Stomach (tissue), 19 donors: ENCODE measurements at places on chromosomes 7 and 10. TPM values are rescaled to one million over a fixed set of nuclear protein-coding genes. Genes with fewer than 3 reads are reported as not detected.

DNA sequence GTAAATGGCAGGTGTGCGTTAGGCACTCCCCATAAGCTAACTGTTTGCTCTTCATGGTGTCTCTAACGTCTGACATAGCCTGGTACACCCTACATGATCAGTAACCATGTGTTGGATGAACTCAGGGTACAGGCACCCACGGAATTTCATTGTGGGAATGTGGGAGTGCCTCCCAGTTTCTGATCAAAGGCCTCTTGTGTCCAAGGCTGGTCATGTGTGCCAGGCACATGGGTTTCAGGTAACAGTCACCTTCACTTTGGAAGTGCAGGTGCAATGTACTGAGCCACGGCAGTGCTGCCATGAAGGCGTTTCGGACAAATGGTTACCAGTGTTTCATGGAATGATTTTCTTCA, 298.3 kb downstream of the DNAJB6 start:
- H3K27me3 ChIP-seq = no peaks in the 10 kb centered on the region
- H3K4me1 ChIP-seq = no peaks in the 10 kb centered on the region
- H3K36me3 ChIP-seq = no peaks in the 10 kb centered on the region
- no peak for DNase-seq

GRCh38 chr7:71661671-71662224, 529.8 kb downstream of the GALNT17 start:
- no peak overlapping the region for H3K27ac ChIP-seq
- no peaks in the 10 kb centered on the region for H3K36me3 ChIP-seq
- H3K4me3 ChIP-seq = no peak overlapping the region
- H3K4me1 ChIP-seq = no peaks in the 10 kb centered on the region
- H3K27me3 ChIP-seq = no peaks in the 10 kb centered on the region
- no peak for DNase-seq

GRCh38 chr7:30572212-30572841, 22.4 kb upstream of the GARS1 start:
- H3K4me1 ChIP-seq = no peaks in the 10 kb centered on the region
- H3K36me3 ChIP-seq = peaks cover 66% of the 10 kb centered on the region
- no peak for DNase-seq
- no peak overlapping the region for H3K4me3 ChIP-seq
- no peaks in the 10 kb centered on the region for H3K27me3 ChIP-seq

- H3K4me3 ChIP-seq = no peak overlapping the region
- no peaks in the 10 kb centered on the region for H3K4me1 ChIP-seq
- no peaks in the 10 kb centered on the region for H3K36me3 ChIP-seq
- DNase-seq = no peak
- no peak overlapping the region for H3K27ac ChIP-seq
These were observed 38.3 kb upstream of the TMEM140 start for GRCh38 chr7:135109562-135109961.

GRCh38 chr7:106062521-106062931, 49.6 kb downstream of the SYPL1 start:
- H3K27me3 ChIP-seq = no peaks in the 10 kb centered on the region
- no peak overlapping the region for H3K4me3 ChIP-seq
- peaks cover 56% of the 10 kb centered on the region for H3K4me1 ChIP-seq
- DNase-seq = peak; percentile 60
- no peaks in the 10 kb centered on the region for H3K36me3 ChIP-seq
- peak overlapping the region; percentile 92 for H3K27ac ChIP-seq

DNA sequence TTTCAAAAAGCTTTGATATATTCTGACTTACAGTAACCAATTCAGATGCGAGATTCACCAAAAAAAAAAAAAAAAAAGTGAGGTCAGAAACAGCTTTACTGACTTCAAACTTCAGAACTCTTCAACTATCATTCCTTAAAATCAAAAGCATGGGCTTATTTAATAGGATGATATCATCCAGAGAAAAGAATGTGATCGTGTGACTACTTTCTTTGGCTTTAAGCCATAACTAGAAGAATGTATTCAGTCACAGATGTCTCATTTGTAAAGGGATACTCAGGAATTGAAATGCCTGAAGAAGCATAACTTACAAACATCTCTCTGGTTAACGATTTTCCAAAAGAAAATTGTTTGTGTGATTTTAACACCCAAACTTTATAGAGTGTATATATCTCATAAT, 11.5 kb downstream of the TPK1 start:
- no peaks in the 10 kb centered on the region for H3K27me3 ChIP-seq
- H3K4me3 ChIP-seq = no peak overlapping the region
- no peak for DNase-seq
- no peaks in the 10 kb centered on the region for H3K36me3 ChIP-seq

GRCh38 chr7:20794676-20795075, 8.0 kb upstream of the SP8 start:
- H3K4me3 ChIP-seq = no peak overlapping the region
- peaks cover 14% of the 10 kb centered on the region for H3K4me1 ChIP-seq
- no peak overlapping the region for H3K27ac ChIP-seq
- no peaks in the 10 kb centered on the region for H3K36me3 ChIP-seq
- peaks cover 61% of the 10 kb centered on the region for H3K27me3 ChIP-seq
- DNase-seq = peak; percentile 2

DNA sequence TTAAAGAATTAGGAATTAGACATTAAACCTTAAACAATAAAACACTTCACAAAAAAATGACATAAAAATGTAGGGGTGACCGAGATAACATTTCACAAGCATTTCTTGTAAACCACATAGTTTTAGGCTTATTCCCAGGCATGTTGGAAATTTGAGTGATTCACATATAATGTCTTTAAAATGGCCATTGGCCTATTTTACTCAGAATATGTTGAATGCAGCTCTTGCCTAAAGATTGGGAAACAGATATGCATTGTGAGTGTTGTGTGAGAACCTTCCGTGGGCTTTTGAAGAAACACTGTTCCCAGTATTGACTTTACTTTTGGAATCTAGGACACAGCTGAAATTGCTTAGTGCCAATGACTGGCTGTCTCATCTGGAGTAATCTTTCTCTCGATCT, 79.6 kb downstream of the ARL5B start:
- no peaks in the 10 kb centered on the region for H3K27me3 ChIP-seq
- no peaks in the 10 kb centered on the region for H3K4me1 ChIP-seq
- no peaks in the 10 kb centered on the region for H3K36me3 ChIP-seq

DNA sequence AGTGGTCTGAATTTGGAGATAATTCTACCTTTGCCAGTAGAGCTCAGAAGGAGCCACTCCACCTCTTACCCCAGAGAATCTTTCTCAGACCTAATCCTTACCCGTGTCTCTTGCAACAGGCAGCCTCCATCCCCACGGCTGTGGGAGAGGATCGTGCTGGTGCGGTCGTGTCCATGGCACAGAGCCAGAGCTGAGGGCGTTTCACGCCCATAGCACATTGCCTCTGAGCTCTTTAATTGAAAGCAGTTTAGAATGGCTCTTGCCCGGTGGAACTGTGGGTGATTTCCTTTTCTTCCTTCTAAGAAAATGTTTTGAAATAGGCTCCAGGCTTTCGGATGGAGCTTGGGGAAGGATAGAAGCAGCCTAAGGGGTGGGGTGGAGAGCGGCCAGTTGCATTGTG, 41.5 kb downstream of the PRF1 start:
- H3K36me3 ChIP-seq = no peaks in the 10 kb centered on the region
- H3K4me3 ChIP-seq = no peak overlapping the region
- no peaks in the 10 kb centered on the region for H3K27me3 ChIP-seq
- peak overlapping the region; percentile 61 for H3K27ac ChIP-seq
- H3K4me1 ChIP-seq = peaks cover 17% of the 10 kb centered on the region

DNA sequence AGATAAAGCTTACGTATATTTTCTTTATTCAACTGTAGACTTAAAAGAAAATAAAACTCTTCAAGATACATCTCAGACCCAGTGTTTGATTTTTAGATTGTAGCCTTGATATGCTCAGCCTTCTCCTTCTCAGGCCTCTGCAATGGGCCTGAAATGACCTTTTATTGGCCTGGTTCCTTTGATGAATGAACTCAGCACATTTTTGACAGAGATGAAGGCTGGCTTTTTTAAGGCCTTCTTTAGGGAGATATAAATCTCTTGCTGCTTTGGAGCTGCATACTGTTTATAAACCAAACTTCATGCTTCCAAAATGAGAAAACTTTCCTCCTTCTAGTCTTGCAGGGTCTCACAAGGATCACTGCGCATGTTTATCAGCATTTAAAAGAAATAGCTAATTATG, 1049.8 kb downstream of the LRMDA start:
- H3K27me3 ChIP-seq = no peaks in the 10 kb centered on the region
- DNase-seq = no peak
- H3K4me3 ChIP-seq = no peak overlapping the region

DNA sequence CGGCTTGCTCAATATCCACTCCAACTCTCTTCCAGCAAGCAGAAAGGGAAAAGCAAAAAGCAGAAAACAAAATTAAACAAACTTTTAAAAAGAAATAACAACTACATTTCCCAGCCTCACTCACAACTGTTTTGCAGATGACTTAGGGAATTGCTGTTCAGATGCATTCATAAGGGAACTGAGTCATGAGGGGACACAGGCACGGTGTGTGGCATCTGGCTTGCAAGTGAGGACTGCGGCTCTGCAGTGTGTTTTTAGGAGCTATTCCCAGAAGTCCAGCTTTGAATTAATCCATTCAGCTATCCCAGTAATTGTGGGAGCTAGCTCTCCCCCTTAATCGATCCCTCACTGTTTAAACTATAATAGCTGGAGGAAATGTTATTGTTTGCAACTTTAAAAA, 30.3 kb downstream of the PTN start:
- H3K27me3 ChIP-seq = no peaks in the 10 kb centered on the region
- no peak overlapping the region for H3K27ac ChIP-seq
- peak; percentile 17 for DNase-seq
- H3K36me3 ChIP-seq = no peaks in the 10 kb centered on the region
- H3K4me1 ChIP-seq = no peaks in the 10 kb centered on the region

DNA sequence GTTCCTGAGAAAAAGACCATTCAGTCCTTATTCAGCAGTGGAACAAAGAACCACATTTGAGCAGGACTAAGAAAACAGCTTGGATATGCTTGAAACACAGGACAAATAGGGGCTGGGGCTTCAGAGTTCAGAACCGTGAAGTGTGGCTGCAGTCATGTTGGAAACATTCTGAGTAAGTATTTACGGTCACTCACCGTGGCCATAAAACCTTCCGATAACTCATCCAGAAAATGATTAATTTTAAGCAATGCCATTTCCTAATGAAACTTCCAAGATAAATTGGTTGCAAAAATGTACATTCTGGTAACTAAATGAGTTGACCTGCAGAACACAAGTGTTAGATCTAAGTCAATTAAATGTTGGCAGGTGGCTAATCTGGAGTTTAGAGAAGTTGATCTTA, 279.2 kb downstream of the CXCL12 start:
- H3K4me3 ChIP-seq = no peak overlapping the region
- H3K27me3 ChIP-seq = no peaks in the 10 kb centered on the region
- no peaks in the 10 kb centered on the region for H3K36me3 ChIP-seq
- no peak overlapping the region for H3K27ac ChIP-seq
- no peaks in the 10 kb centered on the region for H3K4me1 ChIP-seq

DNA sequence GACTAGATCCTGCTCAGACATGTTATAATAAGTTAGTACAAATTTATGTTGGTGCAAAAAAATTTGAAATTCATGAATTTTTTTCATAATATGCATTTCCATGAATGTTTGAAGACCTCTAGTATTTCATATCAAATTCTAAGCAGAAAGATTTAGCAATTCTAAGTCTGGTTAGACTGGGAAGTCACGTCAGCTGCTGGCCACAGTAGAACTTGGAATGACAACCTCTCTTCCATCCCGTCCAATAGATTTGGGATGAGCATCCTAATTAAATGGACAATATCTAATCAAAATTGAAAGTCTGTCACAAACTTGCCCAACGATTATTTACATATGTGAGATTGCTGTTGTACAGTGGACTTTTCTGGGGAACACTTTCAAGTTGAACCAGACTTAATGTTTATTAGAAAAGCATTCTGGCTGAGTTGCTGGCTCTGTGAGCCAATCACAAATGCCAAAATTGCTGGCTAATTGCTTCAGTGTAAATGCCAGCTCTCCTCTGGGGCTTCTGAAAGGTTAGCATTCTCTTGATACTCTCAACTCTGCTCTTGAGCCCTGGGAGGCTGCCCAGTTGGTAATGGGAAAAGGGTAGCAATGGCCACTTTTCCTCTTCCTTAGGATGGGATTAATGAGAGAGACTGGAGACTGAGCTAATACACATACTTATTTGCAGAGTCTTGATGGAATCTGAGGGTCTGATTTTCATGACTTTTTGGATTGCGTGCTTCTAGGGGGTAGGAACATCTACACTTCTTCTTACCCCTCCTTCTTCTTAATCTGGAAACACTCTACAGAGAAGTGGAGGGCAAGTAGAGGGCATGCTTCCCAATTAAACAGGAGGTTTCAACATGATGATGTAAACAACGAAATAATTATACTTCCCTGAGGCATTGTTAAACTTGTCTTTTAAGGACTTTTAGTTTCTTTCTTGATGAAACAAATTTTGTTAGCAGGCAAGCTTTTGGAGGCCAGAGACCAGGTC, 253.5 kb downstream of the BAMBI start:
- no peak overlapping the region for H3K27ac ChIP-seq
- H3K4me1 ChIP-seq = no peaks in the 10 kb centered on the region
- no peak overlapping the region for H3K4me3 ChIP-seq
- no peak for DNase-seq

- H3K36me3 ChIP-seq = no peaks in the 10 kb centered on the region
- H3K4me3 ChIP-seq = peak within 1 kb of the TSS; percentile 58
- peak; percentile 87 for DNase-seq
These were observed at the start of gene TWIST1 for GRCh38 chr7:19117091-19117869. Gene TWIST1 (minus strand): TSS chr7:19117636. CDS start chr7:19117321, 315 bp downstream.

GRCh38 chr10:104307576-104308438, 30.5 kb downstream of the ITPRIP start:
- no peak overlapping the region for H3K4me3 ChIP-seq
- peak overlapping the region; percentile 7 for H3K27ac ChIP-seq
- no peak for DNase-seq
- H3K36me3 ChIP-seq = peaks cover 19% of the 10 kb centered on the region

DNA sequence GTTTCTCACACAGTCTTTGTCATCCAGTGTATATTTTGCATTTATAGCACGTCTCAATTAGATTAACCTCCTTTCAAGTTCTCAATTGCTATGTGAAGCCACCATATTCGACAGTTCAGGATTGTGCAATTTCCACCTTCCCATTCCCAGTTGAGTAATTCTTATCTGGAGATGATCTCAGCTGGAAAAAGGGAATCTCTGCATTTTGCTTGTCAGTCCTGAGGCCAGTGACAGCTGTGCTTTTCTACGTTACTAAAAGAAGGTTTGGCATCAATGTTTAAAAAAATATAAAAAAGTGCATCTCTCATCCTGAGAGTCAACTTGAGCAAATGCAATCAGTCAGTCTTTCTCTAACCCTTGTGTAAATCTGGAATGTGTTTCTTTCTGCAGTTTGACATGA, 247.7 kb downstream of the PRKG1 start:
- H3K4me3 ChIP-seq = no peak overlapping the region
- DNase-seq = no peak
- H3K27ac ChIP-seq = no peak overlapping the region
- H3K36me3 ChIP-seq = no peaks in the 10 kb centered on the region
- H3K27me3 ChIP-seq = no peaks in the 10 kb centered on the region

GRCh38 chr10:82922046-82922445, 1047.1 kb downstream of the NRG3 start:
- no peaks in the 10 kb centered on the region for H3K36me3 ChIP-seq
- no peaks in the 10 kb centered on the region for H3K4me1 ChIP-seq
- DNase-seq = no peak
- no peak overlapping the region for H3K27ac ChIP-seq
- H3K27me3 ChIP-seq = no peaks in the 10 kb centered on the region

- H3K27ac ChIP-seq = no peak overlapping the region
- peak; percentile 70 for DNase-seq
- no peak overlapping the region for H3K4me3 ChIP-seq
- peaks cover 27% of the 10 kb centered on the region for H3K36me3 ChIP-seq
These were observed 20.6 kb downstream of the RRP12 start for GRCh38 chr10:97380516-97380915.

GRCh38 chr10:52066383-52066782, 247.7 kb upstream of the DKK1 start:
- DNase-seq = no peak
- H3K4me1 ChIP-seq = no peaks in the 10 kb centered on the region
- no peaks in the 10 kb centered on the region for H3K36me3 ChIP-seq
- no peak overlapping the region for H3K27ac ChIP-seq

Gene MYOF
- 42.4 TPM for total RNA-seq

Gene SERPINE1
- total RNA-seq = 11.3 TPM

Gene CNTNAP2
- 0.45 TPM for total RNA-seq

Gene DPYSL4
- not detected for total RNA-seq
